Astrocyte (in vitro differentiated cells and primary cell): ENCODE measurements at places on chromosomes 12 and 14. TPM values are rescaled to one million over a fixed set of nuclear protein-coding genes. Genes with fewer than 3 reads are reported as not detected.

- DNase-seq = peak; percentile 48
Measured at GRCh38 chr14:64764641-64765520, 60.7 kb downstream of the PLEKHG3 start.

NAV3 gene
- total RNA-seq = 24.1 and 29.7 TPM in 2 replicates

NPFF gene
- 0.82 TPM in 1 of 2 replicates, not detected in the other for total RNA-seq

- DNase-seq = peak; percentile 81
Measured at GRCh38 chr12:5441497-5442236, 9.8 kb downstream of the NTF3 start.

DNA sequence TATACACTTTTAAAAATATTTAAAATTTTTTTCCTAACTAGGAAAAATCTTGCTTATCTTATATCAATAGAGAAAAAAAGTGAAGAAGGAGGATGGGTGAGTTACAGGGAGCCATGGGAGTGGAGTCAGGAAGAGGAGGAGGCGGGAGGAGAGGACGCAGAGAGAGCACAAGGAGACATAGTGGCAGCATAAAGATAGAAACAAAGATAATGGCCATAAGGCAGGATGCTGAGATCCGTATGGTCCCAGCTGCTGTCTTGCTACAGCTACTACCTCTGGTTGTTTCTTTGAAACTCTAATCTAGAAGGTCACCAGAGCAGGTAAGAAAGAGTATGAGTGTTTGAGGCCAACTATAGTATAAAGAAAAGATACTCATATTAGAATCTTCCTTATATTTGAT is 2.6 kb upstream of the SOX5 start:
- DNase-seq = no peak

SOAT2 gene
- total RNA-seq = not detected in 2 replicates

GRCh38 chr12:20398686-20399085 is 30.3 kb downstream of the PDE3A start:
- no peak for DNase-seq

DNA sequence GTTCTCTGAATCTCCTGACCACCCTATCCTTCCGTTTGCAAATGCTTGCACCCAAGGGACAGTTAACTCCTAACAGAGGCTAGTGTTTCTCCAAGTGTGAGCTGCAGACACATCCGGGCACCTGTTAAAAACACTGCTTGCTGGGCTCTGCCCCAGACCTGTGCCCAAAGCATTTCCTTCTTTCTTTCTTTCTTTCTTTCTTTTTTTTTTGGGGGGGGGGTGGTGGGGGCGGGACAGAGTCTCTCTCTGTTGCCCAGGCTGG is 42.5 kb downstream of the SPRING1 start:
- DNase-seq = no peak
